ENCODE measurements at places on chromosomes 5 and 9. TPM values are rescaled to one million over a fixed set of nuclear protein-coding genes. Genes with fewer than 3 reads are reported as not detected.

TAF11L4 gene
- not detected for total RNA-seq

DNA sequence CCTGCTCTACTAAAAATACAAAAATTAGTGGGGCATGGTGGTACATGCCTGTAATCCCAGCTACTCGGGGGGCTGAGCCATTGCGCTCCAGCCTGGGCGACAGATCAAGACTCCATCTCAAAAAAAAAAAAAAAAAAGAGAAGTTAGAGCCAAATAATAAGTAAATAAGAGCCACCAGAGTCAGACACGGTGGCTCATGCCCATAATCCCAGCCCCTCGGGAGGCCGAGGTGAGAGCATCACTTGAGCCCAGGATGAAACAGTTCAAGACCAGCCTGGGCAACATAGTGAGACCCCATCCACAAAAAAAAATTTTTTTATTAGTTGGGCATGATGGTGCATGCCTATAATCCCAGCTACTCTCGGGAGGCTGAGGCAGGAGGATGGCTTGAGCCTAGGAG, 85.8 kb upstream of the LARP1 start:
- no peak for DNase-seq

CCDC171 gene
- 0.79 TPM for total RNA-seq

GRCh38 chr5:82335806-82336205, 57.7 kb upstream of the RPS23 start:
- no peak for DNase-seq

- DNase-seq: no peak
These were observed 69.5 kb upstream of the RAD23B start for GRCh38 chr9:107213561-107214028.

SLF1 gene
- total RNA-seq: 9.6 TPM

DNA sequence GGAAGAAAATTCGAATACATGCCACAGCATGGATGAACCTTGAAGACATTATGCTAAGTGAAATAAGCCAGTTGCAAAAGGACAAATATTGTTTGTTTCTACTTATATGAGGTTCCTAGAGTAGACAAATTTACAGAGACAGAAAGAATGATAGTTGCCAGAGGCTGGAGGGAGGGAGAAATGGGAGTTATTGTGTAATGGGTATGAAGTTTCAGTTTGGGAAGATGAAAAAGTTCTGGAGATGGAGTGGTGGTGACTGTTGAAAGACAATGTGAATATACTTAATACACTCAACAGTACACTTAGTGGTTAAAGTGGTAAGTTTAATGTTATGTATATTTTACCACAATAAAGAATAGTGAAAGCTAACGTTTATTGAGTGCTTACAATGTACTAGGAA, 99.6 kb upstream of the SLC44A1 start:
- DNase-seq: no peak

SH3RF2 gene
- 0.28 TPM for total RNA-seq

RASGRF2 gene
- 53.0 TPM for total RNA-seq

- DNase-seq: no peak
These were observed 85.8 kb downstream of the GNAQ start for GRCh38 chr9:77945798-77946197.

DRD1 gene
- total RNA-seq: not detected

DNA sequence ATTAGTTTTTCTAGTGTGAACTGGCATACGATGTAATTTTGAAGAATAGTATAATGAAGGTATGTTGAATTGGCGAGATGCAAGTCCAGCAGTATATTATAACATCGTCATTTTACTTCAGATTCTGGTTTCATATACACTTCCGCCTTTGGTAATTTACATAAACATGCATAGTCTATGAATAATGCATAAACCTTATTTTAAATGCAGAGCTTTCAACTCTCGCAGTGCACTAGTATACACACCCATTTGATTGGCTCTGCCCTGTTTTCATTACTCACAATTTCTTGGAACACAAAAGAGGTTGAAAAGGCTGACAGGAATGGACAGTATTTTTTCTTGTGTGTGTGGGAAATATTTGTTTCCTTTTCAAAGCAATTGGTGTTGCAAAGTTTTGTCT, 128.9 kb upstream of the CCNH start:
- DNase-seq: no peak

LMX1B gene
- not detected for total RNA-seq

GRCh38 chr9:38195737-38196161, 126.7 kb upstream of the SHB start:
- DNase-seq: no peak

DNA sequence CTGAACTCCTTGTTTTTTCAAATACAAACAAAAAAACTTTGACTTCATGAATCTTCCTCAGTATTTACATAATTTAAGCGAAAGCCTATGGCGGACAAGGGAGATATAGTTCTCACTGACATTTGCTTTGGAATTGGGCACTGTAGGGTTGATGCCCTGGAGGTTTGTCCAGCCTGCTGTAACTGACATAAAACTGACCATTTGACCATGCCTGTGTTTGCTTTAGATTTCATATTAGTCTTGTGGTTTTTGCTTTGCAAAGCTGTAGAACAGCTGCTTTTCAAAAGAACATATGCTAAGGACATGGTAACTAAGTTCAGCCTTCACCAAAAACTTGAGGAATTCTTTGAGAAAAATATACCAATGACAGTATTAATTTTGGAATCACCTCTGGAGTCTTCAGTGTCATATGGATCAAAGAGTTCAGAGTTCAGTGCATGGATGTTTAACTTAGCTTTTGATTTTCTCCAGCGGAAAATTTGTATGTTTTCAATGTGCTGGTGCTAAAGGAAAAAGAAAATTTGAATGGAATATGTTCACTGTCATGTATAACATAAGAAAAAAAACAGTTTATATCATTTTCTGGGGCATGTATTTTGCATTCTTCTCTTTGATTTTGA, 1013.1 kb downstream of the NR2F1-AS1 start:
- DNase-seq: no peak

DNA sequence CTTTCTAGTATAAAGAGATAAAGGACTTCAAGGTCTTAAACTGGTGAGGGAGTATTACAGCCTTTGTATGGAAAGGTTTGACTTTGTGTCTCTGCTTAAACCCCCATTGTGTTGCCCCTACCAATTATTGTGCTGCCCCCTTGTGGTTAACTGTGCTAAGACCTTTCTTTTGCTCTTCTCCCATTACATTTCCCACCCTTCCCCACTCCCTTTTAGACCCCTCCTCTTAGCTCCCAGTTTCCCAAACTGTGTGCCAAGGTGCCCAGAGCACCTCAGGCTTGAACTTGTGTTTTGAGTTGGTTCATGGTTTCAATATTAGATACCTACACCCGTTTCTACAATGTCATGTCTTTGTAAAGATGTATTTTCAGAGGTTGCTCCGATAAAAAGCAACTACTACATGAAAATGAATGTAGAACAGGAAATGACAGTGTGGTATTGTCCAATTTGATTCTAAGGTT, 2.9 kb downstream of the JAK2 start:
- peak; percentile 24 for DNase-seq

DNA sequence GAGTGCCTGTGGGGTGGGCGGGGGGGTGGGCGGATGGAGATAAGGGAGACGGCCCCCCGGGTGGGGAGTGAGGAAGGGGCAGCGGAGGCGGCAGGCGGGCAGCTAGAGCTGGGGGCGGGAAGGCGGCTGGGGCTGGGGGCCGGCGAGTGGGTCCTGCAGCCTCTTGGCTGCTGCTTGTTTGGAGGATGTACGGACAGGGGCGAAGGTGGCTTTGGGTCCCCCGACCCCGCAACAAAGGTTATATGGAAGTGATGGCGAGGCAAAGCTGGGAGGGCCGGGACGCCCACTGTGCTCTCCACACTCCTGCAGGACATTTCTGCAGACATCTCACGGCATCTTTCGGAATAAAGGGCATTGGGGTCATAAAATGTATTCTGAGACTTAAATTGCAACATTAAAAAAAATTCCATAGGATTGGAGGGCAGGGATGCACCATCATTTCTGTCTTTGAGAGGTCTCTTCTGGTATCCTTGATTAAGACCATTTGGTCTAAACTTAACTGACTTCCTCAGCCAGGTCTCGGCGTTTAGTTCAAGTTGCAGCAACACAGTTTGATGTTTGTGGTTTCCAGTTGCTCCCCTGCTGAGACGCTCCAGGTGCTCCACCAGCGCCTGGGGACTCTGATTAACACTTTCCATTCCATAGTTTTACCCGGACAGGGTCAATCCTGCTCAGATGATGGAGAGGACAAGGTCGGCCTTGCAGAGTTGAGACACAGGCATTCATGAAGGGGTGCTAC, 101.6 kb upstream of the SSBP2 start:
- DNase-seq: no peak

DNA sequence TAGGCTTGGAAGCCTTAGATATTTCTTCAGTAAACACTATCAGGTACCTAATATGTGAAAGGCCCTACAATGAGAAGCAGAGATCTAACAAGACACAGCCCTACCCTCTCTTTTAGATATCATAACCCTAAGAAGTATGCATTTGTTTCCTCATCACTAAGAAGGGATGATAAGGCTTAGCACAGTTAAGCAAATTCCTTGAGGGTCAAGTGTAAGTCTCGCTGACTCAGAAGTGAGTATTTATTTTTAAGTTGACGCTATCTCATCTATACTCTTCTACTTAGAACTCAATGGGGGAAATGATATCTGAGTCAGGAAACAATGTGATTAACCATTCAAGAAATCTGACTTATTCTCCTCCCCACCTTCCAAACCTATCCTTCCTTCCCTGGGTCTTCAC, 149.7 kb downstream of the ESM1 start:
- no peak for DNase-seq

- DNase-seq: no peak
These were observed 361.7 kb downstream of the TAF11L14 start for GRCh38 chr5:17995997-17996396.

PRDM9 gene
- total RNA-seq: not detected

IL13 gene
- 0.38 TPM for total RNA-seq

DNA sequence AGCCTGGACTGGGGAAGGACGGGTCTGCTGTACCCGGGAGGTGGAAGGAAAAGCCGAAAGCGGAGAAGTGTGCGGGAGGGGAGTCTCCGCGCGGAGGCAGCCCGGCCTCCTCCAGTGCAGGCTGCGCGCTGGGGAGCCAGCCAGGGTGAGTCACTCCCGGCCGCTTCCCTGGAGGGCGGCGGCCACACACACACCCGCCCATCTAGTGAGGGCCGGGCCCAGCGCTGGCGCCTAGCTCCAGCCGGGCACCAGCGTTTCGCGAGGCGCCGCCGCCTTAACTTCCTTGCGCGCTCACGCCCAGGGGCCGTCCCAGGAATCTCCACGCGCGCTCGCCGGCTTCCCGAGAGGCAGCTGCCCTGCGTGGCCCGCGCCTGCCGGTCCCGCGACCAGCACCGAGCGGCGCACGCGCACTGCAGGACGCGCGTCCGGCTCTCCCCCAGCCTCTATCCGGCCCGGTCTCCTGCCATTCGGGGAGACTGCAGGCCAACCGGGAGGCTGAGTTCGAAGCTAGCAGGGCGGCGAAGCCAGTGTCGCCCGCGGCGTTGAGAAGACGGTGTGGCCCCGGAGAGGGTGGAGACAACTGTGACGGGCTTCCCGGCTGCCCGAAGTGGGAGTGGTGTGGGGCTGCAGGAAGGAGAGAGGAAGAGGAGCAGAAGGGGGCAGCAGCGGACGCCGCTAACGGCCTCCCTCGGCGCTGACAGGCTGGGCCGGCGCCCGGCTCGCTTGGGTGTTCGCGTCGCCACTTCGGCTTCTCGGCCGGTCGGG, at the start of gene JAK2:
Gene JAK2, plus strand, starts transcription at position 652 of the 765 bp plus-strand sequence. CDS start 36,716 bp downstream, outside the sequence.
- DNase-seq: peak; percentile 45

- DNase-seq: no peak
These were observed 295.6 kb downstream of the KIF4B start for GRCh38 chr5:155309021-155309746.

GRCh38 chr9:36029765-36030528, 6.8 kb upstream of the RECK start:
- no peak for DNase-seq

GRCh38 chr5:142408981-142409481, 84.2 kb upstream of the SPRY4 start:
- no peak for DNase-seq

NCS1 gene
- 0.41 TPM for total RNA-seq

FCN1 gene
- 0.59 TPM for total RNA-seq

GRCh38 chr5:180600554-180601041, 9.3 kb upstream of the SCGB3A1 start:
- no peak for DNase-seq

DNA sequence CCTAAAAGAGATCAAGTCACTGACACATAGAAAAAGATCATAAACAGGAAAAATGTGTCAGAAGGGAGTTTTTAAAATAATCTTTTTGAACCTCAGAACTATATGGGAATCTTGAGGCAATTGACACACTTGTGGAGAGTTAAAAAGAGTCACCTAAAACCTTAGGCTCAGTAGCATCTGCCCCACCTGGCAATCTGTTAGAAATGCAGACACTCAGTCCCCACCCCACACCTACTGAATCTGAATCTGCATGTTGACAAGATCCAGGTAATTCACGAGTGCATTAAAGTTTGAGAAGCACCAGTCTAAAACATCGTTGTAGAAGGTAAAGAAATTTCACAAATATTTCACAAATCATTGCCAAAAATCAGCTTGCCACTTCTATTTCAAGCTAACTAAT, 388.3 kb downstream of the NR2F1-AS1 start:
- no peak for DNase-seq

DNA sequence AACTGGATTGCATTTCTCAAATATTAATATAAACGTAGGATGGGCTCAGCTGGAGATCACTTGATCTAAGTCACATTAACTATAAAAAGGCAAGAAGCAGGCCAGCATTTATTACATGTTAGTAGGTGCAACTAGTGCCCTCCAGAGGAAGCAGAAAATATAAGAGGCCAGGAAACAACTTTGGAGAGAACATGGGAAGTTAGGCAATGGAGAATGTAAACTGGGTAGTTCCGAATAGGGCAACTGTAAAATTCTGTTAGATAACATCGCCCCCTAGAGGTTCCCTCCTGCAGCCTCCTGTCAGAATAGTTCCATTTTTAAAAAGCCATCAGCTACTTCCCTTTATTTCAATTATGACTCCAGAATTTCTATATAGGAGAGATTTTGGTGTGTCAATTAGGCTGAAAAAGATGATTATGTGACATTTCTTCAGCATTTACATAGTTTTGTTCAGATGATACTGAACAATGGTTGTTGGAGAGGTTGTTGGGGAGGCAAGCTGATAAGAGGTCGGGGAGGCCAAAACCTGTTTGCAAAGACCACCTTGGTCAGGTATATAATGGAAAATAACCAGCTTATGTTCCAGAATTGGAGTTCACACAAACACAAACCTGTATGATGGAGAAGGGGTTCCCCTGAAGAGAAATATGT, 22.4 kb downstream of the CCL28 start:
- peak; percentile 75 for DNase-seq

DNA sequence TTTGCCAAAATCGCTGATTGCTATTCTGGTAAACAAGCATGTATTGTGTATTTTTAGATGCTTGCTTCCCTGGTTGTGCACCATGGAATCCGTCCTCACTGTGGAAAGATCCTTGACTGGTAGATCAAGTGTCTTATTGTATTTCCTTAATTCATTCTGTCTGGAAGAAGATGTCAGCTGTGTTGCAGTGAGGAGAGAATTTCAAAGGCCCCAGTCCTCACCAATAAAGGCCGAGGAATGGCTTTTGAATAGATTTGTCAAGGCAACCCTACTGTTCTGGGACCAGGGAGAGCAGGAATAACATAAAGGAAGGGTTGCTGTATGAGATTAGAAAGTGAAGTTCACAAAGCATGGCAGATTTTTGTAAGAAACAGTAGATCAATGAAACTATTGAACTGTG, 36.2 kb upstream of the POU5F2 start:
- no peak for DNase-seq

SH3TC2 gene
- total RNA-seq: not detected

GRCh38 chr5:168714046-168714445, 134.9 kb upstream of the PANK3 start:
- DNase-seq: no peak

- no peak for DNase-seq
These were observed 25.8 kb downstream of the NR2F1 start for GRCh38 chr5:93608855-93609254.
